ENCODE measurements at places on chromosomes 1 and 21. TPM values are rescaled to one million over a fixed set of nuclear protein-coding genes. Genes with fewer than 3 reads are reported as not detected.

The ETNK2 gene
- total RNA-seq = 6.2 TPM

- H3K27ac ChIP-seq = no peak overlapping the region
- no peak overlapping the region for H3K4me3 ChIP-seq
- H3K36me3 ChIP-seq = no peaks in the 10 kb centered on the region
- no peak for DNase-seq
These were observed 23.4 kb upstream of the ARHGAP29 start for GRCh38 chr1:94260635-94261387.

DNA sequence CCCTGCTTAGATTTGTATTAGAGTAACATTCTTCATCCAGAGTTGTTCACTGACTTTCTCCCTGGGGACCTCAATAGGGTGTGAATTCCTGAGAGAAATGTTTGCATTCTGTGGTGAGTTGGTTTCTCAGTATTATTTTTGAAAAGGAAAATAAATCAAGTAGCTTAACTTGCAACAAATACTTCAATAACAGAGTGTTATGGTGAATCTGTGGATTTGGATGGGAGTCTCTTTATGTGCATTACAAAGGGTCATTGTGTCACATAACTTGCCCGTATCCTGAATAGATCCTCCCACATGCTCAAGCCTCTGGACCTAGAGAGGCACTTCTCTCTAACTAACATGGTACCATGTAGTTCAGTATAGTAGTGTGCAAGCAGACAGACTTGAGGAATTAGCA lies 68.4 kb upstream of the IPO9 start:
- H3K27ac ChIP-seq = no peak overlapping the region
- no peaks in the 10 kb centered on the region for H3K27me3 ChIP-seq
- peaks cover 6% of the 10 kb centered on the region for H3K4me1 ChIP-seq
- no peak overlapping the region for H3K4me3 ChIP-seq
- no peak for DNase-seq

GRCh38 chr1:86594284-86594770 lies 47.4 kb downstream of the CLCA4 start:
- H3K4me3 ChIP-seq = no peak overlapping the region
- no peaks in the 10 kb centered on the region for H3K27me3 ChIP-seq
- DNase-seq = no peak
- no peaks in the 10 kb centered on the region for H3K4me1 ChIP-seq
- no peaks in the 10 kb centered on the region for H3K36me3 ChIP-seq

GRCh38 chr1:21537511-21537931 lies 28.3 kb downstream of the ALPL start:
- H3K4me1 ChIP-seq = peaks cover 21% of the 10 kb centered on the region
- DNase-seq = no peak
- H3K27me3 ChIP-seq = no peaks in the 10 kb centered on the region
- H3K27ac ChIP-seq = no peak overlapping the region
- H3K36me3 ChIP-seq = no peaks in the 10 kb centered on the region

DNA sequence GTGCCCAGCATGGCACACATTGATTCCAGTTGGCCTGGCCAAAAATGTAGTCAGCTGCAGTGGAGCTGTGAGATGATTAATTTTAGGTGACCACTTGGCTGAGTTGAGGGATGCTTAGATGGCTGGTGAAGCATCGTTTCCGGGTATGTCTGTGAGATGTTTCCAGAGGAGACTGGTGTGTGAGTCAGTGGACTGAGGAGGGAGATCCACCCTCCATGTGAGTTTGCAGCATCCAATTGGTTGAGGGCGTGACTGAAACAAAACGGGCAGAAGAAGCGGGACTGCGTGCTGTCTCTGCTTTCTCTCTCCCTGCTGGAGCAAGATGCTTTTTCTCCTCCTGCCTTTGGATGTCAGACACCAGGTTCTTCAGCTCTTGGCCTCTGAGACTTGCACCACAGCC lies 68.2 kb upstream of the DSCAM start:
- H3K4me1 ChIP-seq = no peaks in the 10 kb centered on the region
- DNase-seq = no peak
- H3K36me3 ChIP-seq = no peaks in the 10 kb centered on the region
- no peaks in the 10 kb centered on the region for H3K27me3 ChIP-seq
- no peak overlapping the region for H3K4me3 ChIP-seq
- no peak overlapping the region for H3K27ac ChIP-seq

DNA sequence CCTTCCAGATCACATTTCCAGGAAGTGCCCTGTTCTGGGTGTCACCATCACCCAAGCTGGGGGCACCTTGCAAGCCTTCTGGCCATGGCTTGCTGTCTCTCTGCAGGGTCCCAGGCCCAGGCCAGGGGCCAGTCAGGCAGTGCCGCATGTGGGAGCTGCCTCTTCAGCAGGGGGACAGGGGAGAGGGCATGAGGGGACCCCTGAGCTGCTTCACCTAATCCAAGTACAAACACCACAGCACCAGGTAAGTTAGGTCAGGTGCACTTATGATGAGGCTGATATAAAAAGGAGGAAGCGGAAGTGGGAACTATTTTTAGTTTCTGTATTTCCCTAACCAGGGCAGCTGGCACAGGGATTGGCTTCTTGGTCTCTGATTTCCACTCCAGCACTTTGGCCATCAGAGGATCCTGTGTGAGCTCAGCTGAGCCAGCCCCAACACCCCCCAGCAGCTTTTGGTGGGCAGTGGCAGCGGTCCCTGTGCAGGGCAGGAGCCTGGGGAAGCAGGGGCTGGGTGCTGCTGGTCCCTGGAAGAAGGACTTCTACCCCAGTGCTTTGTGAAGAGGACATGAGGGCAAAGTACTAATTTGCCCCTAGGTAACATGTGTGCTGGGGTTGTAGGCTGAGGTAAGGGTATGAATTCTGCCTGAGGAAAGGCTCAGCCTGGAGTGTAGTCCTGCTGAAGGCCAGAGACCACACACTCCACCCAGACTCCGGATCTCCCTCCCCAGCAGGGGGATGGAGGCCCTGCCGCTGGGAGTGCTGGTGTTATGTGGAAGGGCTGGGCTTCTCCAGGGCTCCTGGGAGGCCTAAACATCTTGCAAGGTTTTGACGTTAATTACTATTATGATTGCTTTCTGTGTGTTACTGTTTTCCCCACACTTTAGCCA lies 3.3 kb upstream of the PCBP3 start:
- H3K4me3 ChIP-seq = no peak overlapping the region
- DNase-seq = no peak
- H3K36me3 ChIP-seq = no peaks in the 10 kb centered on the region
- H3K27ac ChIP-seq = no peak overlapping the region

Measured in esophagus muscularis mucosa (tissue), 4 donors.